Sciatic nerve (tissue), 2 donors: ENCODE measurements at places on chromosomes 6 and 20.

DNA sequence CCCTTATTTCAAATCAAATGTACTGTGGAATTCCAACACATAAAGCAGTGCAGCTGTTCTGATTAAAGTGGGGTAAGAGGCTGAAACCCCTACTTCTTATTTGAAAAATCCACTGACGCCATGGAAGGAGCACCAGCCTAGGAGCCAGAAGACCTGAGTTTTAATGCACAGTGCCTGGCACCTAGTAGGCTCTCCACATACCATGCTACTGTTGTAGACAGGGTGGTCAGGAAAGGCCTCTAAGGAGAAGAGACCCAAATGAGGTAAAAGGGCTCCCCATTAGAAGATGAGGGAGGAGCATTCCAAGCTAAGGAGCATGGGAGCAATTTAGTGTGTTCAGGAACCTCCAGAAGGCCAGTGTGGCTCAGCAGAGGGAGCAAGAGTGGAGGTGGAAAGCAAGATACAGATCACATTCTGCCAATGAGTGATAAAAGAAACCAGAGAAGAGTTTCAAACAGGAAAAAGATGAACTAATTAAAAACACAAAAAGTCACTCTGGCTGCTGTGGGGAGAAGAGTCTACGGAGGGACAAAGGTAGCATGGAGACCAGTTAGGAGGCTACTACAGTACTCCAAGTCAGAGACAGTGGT is 11.8 kb upstream of the ZNF76 start:
- no peak for DNase-seq

DNA sequence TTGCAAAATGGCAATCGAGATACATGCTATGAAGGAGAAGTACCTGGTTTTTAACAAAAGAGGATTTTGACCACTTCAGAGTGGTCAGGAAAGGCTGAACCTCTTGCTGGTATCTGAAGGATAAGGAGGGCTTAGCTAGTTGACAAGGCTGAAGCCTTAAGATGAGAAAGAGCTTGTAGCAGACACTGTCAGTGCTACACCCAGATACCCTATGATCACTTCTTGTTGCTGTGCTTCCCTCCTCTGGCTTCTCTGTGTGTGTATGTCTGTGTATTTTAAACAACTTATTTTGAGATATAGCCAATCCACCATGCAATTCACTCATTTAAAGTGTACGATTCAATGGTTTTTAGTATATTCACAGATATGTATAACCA is 38.9 kb upstream of the TGM2 start:
- no peak for DNase-seq

DNA sequence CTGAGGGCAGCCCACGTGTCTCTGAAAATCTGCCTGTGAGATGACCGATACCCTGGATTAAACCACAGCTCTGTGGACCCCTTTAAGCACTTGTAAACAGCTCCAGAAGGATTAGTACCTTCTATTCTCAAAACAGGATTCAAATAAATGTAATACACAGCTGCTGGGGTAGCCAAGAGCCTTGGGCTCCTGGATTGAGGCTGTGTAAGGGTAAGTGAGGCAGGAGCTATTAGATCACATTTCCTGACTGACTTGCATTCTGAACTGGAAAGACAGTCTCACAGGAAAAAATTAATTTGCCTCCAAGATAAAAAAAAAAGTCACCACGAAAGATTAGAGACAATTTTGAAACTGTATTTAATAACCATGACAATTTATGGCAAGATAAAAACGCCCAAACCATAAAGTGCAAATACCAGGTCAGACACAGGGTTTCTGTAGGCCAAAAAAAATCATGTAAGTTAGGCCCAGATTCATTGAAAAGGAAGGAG is 78.0 kb downstream of the TRMT11 start:
- no peak for DNase-seq

DNA sequence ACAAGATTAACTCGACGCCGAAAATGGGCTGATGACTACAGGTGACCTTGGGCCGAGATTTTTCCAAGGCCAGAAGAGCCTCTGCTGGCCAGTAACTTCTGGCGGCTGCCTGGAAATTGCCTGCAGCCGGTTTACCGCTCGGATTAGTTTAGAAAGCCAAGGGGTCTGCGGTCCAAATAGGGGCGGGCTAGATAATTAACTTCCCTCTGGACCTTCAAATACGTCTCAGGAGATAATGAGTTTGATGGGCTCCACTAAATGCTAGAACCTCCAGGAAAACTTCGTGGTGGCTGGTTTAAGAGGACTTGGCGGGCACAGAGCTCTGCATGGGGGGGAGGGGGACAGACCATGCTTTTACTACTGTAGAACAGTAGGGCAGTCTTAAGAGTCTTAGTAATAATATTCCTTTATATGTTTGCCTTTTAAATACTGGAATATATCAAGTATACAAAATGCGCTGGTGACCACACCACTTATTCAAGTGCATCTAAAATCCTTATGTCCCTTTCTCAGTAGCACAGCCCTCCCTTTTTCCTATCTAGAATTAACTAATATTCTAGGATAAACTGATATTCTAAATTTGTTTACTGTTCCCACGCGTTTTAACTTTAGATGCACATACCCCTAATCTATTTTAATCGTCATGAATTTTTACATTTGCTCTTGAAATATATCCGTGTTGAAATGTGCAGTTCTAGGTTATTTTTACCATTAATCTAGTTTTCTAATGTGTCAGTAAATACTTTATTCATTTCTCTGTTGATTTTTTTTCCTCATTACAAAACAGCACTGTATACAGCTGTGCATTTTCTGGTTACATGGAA is 107.5 kb upstream of the PRSS16 start:
- no peak for DNase-seq

DNA sequence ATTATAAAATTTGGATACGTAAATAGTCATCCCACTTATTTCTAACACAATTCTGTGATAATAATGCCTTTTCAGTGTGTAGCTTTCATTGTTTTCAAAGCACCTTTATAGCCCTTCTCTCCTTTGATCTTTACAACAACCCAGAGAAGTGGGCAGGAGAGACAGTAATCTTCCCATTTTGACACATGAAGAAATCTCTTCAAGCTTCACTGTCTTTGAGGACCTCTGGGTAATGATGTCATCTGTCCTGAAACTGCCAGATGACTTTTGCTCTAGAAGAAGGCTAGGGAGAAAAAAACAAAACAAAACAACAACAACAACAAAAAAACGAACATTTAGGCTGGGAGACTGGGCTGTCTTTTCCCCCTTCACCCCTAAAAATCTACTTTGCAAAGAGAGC is 203.0 kb downstream of the KCNQ5 start:
- no peak for DNase-seq

DNA sequence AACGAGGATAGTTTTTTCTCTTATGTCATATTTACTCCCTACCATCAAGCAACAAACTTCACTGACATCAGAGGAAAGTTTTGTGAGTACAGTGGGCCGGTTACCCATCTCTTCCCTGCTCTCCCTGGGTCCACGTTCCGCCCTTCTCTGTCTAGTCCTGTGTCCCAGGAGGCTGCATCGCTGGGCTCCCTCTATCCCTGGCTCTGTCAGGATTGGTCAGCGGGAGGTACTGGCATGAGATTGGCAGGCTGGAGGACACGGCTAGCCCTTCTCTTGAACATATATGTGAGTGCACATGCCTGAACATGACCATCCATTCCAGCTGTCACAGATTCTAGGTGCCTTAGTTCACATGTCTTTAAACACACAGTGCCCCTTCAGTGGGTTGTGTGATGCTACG is 30.3 kb upstream of the TMEM181 start:
- DNase-seq: no peak

GRCh38 chr6:41688256-41688965 is 47.0 kb downstream of the TFEB start:
- DNase-seq: peak; percentile 47

GRCh38 chr6:157278171-157278570 is 45.1 kb downstream of the TMEM242 start:
- DNase-seq: no peak

DNA sequence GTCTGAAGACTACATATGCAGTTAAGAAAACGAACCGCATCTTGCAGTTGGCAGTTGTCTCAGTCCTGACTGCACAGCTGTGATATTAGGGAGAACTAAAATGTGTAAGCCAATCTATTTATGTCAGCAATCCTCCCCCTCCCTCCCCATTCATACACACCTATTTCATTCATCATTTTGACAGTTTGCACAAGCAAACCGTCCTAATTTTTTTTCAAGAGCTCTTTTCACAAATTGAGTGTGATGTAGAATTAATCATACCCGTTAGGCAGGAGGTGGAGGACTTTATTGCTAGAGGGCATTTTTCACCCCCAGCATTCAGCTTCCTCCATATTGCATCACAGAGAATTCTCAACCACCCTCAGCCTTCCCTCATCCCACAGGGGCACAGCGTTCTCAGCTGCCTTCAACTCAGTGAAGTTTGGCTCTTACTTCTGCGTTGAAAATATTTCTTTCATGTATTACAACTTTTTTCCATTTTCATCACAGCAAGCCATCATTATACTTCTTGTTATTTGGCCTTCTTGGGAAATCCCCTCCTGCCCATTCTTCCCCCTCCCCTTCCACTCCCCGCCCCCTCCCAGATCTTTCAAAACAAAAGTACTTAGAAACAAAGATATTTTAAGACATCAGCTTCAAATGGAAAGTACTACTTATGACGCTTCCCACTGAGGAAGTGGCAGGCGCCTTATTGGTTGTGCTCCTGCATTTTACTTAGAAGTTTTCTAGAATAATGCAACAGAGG is 37.5 kb downstream of the NOX3 start:
- peak; percentile 62 for DNase-seq

DNA sequence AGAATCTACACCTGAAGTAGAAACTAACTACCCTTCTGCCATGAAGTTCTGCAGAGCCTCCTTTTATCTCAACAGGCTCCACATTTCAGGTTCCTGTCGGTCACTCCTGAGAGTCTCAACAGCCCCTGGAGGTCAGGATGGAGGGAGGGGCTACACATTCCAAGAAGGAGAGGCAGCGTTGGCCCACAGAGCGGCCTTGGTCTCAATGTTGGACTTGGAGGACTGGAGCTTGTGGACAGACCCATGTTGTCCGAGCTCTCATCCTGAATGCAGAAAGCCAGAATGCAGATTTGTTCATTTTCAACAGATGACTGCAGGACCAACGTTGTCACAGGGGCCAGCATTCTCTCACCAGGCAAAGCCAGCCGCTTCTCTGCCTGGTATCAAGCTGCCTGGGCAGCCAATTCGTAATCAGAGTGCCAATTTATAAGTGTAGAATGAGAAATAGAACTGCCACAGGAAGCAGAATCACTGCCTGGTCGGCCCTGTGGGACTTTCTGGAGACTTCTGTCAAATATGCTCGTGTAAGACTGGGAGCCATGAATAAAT is 212.5 kb upstream of the SNX9 start:
- DNase-seq: peak; percentile 45

DNA sequence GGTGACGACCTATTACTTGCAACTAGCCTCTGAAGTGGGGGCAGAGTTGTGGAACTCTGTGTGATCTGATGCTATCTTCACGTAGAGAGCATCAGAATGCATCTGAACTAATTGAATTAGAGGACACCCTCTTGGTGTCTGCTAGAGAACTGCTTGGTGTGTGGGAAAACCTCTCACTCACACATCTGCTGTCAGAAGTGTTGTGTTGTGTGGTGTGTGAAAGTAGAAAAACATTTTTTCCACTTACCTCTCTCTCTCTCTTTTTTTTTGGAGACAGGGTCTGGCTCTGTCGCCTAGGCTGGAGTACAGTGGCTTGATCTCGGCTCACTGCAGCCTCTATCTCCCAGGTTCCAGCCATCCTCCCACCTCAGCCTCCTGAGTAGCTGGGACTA is 90.0 kb downstream of the CHMP4B start:
- DNase-seq: no peak

DNA sequence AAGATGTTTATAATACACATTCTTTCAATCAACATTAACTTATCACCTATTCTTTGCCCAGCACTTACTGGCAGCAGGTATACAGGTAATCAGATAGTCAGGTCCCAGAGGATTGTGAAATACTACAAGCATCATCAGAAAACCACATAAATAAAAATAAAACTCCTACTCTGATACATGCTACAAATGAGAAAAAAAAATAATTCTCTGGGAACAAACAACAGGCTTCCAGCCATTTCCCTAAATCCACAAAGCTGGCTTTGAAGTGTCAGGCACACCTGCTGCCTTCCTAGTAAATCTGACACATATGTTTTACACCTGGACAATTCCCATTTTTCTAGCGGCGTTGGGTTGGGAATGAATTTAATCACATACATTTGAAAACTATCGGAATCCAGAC is 384.5 kb upstream of the CDH4 start:
- no peak for DNase-seq

DNA sequence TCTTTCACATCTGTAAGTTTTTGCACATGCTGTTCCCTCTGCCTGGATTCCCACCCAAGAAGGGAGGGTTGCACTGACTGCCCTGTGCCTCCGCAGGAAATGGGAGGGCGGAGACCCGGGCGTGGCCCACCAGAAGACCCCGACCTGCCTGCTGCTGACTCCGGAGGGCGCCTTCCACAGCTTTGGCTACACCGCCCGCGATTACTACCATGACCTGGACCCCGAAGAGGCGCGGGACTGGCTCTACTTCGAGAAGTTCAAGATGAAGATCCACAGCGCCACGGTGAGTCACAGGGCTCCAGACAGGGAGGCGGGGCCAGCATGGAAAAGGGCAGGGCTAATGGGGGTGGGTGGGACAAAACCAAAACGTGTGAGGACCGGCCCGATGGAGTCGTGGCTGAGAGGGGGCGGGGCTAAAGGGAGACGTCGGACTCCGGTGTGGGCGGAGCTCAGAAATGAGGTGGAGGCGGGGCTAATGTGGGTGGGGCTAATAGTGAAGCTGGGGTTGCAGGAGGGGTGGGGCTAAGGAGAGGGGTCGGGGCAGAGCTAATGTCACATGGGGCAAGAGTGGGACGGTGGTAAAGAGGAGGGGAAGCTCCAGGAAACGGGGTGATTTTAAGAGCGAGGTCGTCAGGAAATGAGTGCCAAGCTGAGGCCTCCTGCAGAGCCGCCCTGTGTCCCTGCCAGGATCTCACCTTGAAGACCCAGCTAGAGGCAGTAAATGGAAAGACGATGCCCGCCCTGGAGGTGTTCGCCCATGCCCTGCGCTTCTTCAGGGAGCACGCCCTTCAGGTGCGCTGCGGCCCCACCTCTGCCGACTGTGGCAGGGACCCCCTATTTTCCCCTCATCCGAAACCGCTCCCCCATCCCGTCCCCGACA is 12.6 kb downstream of the HSPA12B start:
- DNase-seq: peak; percentile 83

DNA sequence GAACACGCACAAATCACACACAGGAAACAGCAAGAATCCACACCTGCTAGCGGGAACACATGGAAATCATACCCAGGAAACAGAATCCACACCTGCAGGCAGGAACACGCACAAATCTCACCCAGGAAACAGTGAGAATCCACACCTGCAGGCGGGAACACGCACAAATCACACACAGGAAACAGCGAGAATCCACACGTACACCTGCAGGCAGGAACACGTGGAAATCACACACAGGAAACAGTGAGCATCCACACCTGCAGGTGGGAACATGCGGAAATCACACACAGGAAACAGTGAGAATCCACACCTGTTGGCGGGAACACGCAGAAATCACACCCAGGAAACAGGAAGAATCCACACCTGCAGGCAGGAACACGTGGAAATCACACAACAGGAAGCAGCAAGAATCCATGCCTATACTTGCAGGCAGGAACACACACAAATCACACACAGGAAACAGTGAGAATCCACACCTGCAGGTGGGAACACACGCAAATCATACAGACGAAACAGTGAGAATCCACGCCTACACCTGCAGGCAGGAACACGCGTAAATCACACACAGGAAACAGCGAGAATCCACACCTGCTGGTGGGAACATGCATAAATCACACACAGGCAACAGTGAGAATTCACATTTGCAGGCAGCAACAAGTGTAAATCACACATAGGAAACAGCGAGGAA is 108.6 kb downstream of the DLL1 start:
- DNase-seq: no peak

GRCh38 chr6:154169193-154169847 is 130.3 kb downstream of the OPRM1 start:
- no peak for DNase-seq
